Keratinocyte (primary cell): ENCODE measurements at places on chromosomes 6 and 20.

GRCh38 chr20:4202441-4202840 is 187.1 kb upstream of the RNF24 start:
- DNase-seq: no peak

DNA sequence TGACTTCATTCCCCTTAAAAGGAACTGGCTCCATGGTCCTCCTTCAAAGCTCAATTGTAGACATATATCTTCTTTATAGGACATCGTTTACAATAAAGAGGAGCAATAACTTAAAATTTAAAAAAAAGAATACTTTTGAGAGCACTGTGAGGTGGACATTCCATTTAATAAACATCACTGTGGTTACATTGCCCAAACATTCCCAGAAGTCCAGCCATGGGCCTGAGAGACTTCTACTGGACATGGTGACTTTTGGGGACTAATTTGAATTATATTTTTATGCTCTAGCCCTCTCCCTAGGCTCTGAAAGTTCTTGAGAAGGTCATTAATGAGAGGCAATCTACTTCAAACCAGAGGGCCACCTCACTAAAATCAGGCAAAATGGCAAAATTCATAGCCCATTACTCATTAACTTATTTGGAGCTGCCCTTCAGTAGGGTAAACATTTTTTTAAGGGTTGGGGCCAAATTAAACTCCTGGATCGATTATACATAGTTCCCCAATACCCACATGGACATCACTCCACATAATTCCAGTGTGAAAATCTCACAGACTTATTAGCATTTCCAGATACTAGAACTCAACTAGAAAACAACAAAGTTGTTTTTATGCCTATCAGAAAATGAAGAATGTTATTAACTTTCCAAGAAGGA is 17.1 kb downstream of the ISM1 start:
- no peak for DNase-seq

GRCh38 chr20:23138682-23139081 is 52.6 kb upstream of the CD93 start:
- no peak for DNase-seq

- no peak for DNase-seq
Measured at GRCh38 chr6:46491201-46491627, at the start of gene RCAN2. Gene RCAN2 (minus strand): TSS chr6:46491449.

GRCh38 chr6:157221049-157221816 is 102.1 kb downstream of the TMEM242 start:
- DNase-seq: peak; percentile 25
